ENCODE measurements at places on chromosomes 2 and 18. TPM values are rescaled to one million over a fixed set of nuclear protein-coding genes. Genes with fewer than 3 reads are reported as not detected.

Gene PLB1
- 0.84 TPM for polyA plus RNA-seq

Gene EMX1
- not detected for polyA plus RNA-seq

GRCh38 chr2:167758292-167758691 lies 489.1 kb downstream of the STK39 start:
- DNase-seq: no peak

Gene PHOSPHO2
- 0.80 TPM for polyA plus RNA-seq

DNA sequence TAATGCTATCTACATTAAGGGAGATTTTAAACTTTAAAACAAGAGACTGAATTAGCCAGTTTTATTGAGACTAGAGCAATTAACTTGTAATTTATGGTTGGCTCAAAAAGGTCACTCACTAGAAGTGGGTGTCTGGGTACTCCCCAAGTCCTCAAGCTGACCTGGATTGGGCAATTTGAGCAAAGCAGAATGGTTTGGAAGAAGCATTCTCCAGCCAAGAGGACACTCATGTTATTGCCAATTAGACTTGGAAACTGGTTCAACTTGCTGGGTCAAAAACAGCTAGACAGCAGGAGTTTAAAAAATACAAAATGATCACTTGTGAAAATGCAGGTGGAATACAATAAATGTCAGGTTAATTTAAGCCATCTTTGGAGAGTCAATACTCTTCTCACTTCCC lies 29.5 kb upstream of the MYO1B start:
- no peak for DNase-seq

GRCh38 chr2:181456660-181457120 lies 496 bp upstream of the ITGA4 start:
- peak; percentile 44 for DNase-seq

- DNase-seq: no peak
Observed at GRCh38 chr18:53038608-53039007, 698.6 kb downstream of the DCC start.

Gene EPB41L3
- polyA plus RNA-seq: 5.6 TPM

DNA sequence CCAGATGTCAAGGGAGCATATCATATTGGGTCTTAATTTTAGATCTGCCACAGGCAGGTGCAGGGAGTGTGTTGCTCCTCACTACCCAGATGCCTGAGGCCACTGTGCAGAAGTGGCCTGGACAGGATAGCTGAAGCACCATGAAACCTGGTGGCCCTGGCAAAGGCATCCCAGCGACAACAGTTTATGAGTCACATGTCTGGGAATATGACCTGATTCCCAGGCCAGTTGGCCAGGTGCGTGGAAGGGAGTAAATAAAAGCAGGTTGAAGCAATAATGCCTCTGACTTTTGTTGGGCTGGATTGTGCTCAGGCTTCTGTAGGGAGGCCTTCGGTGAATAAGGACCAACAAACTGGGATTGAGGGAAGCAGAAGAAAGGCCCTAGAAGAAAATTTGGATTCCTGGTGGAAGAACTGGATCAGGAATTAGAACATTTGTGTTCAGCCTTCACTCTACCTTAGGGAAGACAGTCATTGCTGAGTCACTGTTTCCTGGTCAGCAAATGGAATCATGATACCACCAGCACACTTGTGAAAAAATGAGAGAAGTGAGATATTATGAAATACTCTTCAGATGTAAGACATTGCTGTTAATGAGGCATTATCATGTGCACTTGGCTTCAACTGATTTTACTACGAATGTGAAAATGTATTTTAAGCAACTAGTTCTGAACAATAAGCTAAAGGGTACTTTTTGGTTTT lies 78.4 kb upstream of the ZNF516 start:
- no peak for DNase-seq

GRCh38 chr2:189247276-189247675 lies 67.7 kb upstream of the COL5A2 start:
- no peak for DNase-seq

Data from heart left ventricle (tissue), 16 donors.